ENCODE measurements at places on chromosomes 1 and 21. TPM values are rescaled to one million over a fixed set of nuclear protein-coding genes. Genes with fewer than 3 reads are reported as not detected.

Gene ZBED6
- 20.8 TPM for total RNA-seq

Gene TRIM45
- 7.5 TPM for total RNA-seq

Gene F13B
- total RNA-seq: not detected

DNA sequence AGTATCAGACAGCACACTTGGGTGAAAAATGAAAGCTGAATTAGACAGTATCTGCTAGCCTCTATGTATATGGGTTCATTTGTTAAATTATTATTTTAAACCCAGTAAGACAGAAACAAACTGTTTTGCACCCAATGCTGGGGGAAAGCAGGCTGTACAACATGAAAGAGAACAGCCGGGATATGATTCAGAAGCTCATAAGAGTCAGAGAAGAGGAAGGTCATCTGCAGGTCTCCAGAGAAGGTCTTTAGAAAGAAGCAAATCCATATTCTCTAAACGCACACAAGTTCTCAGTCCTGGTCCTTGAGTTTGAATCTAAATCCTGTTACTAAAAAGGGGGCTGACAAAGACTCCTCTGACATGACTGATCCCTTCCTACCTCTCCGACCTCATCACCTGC is 155.1 kb downstream of the SIPA1L2 start:
- DNase-seq: no peak
- no peaks in the 10 kb centered on the region for H3K36me3 ChIP-seq
- H3K27me3 ChIP-seq: no peaks in the 10 kb centered on the region
- no peak overlapping the region for H3K27ac ChIP-seq

DNA sequence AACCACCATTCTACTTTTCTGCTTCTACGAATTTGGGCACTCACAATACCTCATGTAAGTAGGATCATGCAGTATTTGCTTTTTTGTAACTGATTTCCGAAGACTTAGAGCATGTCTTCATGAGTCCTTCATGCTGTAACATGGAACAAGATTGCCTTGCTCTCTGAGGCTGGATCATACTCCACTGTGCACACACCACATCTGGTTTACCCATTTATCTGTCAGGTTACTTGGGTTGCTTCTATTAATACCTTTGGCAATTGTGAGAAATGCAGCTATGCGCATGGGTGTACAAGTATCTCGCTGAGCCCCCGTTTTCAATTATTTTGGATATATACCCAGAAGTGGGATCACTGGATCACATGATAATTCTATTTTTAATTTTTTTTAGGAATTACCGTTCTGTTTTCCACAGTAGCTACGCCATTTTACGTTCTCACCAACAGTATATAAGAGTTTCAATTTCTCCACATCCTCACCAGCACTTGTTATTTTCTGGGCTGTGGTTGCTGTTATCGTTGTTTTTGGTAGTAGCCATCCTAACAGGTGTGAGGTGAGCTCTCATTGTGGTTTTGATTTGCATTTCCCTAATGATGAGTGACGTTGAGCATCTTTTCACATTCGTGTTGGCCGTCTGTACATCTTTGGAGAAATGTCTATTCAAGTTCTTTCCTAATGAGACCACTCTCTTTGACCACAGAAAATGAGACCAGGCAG is 10.7 kb upstream of the SLC2A5 start:
- no peaks in the 10 kb centered on the region for H3K36me3 ChIP-seq
- no peak overlapping the region for H3K27ac ChIP-seq
- no peaks in the 10 kb centered on the region for H3K27me3 ChIP-seq
- no peak overlapping the region for H3K4me3 ChIP-seq
- DNase-seq: no peak

Measured in body of pancreas (tissue), 4 donors.